CD4-positive, alpha-beta memory T cell (primary cell): ENCODE measurements at places on chromosomes 5 and 9. TPM values are rescaled to one million over a fixed set of nuclear protein-coding genes. Genes with fewer than 3 reads are reported as not detected.

- no peak for DNase-seq
Measured at GRCh38 chr5:91607675-91608074, 224.6 kb upstream of the ARRDC3 start.

DNA sequence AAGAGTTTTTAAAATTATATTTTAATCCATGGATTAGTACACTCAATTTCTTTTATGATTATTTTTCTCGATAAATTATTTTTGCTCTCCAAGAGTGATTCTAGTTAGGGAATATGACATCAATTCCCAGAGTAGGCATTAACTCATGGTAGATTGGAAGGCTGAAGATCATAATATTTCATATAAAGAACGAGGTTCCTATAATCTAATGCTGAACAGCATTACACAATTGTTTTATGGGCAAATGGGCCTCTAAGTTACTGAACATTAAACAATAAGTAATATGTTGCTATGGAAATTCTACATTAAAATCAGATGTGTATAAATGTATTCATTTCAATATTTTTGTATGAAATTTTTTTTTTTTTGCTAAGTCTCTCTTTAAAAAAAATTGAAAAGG lies 140.3 kb downstream of the ZNF608 start:
- DNase-seq: no peak

PDZD2 gene
- total RNA-seq: 0.64 TPM

GRCh38 chr9:92324889-92325268 lies 271 bp downstream of the NOL8 start:
- no peak for DNase-seq

DNA sequence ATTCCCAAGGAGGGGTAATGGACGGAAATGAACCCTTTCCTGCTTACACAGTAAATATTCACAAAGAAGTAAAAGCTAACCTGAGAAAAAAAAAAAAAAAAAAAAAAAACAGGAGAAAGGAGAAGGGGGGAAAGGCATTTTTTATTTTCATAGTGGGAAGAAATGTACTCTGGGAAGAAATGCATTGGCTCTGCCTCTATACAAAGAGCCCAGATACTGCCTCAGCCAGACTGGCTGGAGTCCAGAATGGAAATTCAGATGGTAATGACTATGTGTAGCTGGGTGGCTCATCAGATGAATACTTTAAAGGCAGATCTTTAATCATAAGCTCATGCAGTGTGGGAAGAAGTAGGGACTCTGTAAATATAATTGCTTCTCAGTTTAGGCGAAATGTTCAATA lies 124.9 kb upstream of the ZNF608 start:
- no peak for DNase-seq

GKAP1 gene
- total RNA-seq: 13.1 TPM

DNA sequence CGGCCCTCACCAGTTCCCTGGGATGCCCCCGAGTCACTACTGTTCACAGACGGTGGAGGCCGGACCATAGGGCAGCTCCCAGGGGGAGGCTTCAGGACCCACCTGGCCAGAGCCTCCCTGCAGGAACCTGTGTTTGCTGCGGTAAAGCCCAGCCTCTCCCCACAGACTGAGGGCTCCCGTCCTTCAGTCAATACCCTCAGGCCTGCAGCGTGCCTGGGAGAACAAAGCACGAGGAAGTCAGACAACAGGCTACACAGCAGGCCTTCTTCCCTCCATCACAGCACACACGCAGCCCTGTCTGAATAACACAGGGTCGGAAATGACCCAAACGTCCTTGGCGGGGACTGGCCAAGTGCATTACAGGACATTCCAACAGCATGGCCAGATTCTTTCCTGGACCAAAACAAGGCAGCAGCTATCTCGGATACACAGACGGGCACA lies 34.4 kb downstream of the COL23A1 start:
- no peak for DNase-seq

GRCh38 chr5:180623411-180623834 lies 26.0 kb downstream of the FLT4 start:
- DNase-seq: no peak

- no peak for DNase-seq
Measured at GRCh38 chr5:91591076-91591475, 208.0 kb upstream of the ARRDC3 start.

ANKRD31 gene
- 0.73 TPM for total RNA-seq

GRCh38 chr5:98050583-98050982 lies 722.9 kb upstream of the RGMB start:
- DNase-seq: no peak

DNA sequence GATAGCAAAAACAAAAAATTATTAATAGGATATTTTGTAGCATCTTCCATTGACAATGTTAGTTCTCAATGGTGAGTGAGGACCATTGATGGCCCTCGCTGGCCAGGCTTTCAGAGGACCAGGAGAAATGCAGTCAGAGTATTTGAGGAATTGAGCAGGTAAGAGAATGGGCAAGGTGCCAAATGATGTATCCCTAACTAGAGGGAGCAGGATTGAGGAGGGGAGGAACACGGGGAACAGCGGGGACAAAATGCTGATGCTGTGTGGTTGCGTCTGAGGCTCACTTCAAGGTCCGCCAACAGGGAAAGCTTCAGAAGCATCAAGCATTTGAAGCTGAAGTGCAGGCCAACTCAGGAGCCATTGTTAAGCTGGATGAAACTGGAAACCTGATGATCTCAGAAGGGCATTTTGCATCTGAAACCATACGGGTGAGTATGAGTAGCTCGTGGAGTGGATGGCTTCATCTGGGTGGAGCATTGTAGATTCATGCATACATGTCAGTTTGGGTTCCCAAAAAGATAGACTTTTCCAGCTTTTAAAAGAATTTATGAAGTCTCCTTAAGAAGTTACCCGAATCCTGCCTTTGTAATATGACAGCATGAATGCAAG lies 16.2 kb downstream of the SPTAN1 start:
- DNase-seq: no peak

DNA sequence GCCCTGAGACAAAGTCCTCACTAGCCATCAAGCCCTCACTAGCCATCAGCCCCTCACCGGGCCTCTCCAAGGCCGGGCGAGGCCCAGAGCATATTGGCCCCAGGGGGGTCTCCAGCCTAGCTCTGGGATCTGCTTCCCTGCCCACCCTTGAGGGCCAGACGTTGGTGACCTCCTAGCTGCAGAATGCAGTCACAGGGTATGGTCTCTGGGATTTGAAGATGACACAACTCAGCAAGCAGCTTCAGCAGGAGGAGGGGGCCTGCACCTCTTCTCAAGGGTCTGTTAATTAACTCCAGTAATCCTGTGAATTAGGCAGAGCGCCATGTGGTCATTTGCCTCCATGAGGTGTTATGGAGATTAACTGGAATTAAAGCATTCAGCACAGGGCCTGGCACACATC lies 116.9 kb upstream of the SPOCK1 start:
- DNase-seq: no peak
